ENCODE measurements at places on chromosomes 2 and 18.

- DNase-seq, result no peak
These were observed 342.9 kb downstream of the LRATD1 start for GRCh38 chr2:14975381-14975780.

DNA sequence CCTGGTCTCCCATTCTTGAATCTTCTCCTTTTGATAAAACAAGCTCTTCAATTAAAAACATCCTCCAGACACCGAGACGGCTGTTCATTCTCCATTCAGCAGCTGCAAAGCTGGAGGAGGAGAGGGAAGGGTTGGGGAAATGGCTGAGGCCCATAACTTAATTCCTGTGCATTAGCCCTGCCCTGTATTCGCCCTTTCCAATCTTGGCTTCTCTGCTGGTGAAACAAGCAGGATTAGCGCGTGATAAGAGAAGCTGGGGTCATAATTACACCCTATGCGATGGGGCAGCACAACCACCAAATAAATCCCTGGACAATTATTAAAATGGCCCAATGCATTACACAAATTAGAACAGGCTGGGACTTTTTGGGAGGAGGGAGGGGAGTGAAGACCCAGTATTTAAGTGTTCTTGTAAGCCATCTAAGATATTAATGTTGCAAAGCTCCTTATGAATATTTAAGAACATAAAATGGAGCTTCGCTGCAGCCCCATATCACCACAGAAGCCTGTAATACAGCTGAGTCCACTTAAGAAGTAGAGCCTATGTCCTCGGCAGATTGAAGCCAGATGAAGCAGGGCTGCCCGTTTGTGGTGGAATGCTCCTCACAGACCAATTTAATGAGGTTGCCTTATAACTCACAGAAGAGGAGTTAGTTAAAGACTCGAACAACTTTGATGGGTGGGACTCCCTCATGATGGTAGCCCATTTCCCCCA, 176.6 kb upstream of the SKOR2 start:
- DNase-seq, result no peak

DNA sequence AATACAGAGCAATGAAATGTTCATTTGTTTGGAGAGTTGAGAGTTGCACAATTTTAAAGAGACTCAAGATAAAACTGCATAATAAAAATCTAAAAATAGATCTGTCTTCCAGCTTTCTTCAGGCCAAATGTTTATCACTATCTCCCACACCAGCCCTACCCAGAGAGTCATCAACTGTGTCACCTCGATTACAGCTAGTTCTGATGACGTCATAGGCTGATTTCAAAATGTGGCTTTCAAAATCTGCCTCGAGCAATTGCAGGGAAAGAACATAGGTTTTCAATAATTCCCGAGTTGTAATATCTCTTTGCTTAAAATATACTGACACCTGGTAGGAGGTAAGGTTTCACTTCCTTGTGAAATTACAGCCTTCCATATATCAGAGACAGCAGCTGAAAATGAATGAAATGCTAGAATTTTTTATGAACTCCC, 677.6 kb upstream of the ID2 start:
- peak; percentile 96 for DNase-seq

DNA sequence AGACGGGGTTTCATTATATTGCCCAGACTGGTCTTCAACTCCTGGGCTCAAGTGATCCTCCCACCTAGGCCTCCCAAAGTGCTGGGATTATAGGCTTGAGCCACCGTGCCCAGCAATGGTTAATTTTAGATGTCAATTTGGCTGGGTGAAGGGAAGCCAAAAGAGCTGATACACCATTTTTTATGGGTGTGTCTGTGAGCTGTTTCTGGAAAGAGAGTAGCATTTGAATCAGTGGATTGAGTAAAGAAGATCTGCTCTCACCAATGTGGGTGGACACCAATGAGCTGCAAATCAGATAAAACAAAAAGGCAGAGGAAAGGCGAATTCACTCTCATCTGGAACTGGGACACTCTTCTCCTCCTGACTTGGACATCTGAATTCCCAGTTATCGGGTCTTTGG, 16.1 kb upstream of the TAF4B start:
- DNase-seq, result no peak

GRCh38 chr18:58117786-58118403, 73.9 kb downstream of the NEDD4L start:
- DNase-seq, result peak; percentile 51

DNA sequence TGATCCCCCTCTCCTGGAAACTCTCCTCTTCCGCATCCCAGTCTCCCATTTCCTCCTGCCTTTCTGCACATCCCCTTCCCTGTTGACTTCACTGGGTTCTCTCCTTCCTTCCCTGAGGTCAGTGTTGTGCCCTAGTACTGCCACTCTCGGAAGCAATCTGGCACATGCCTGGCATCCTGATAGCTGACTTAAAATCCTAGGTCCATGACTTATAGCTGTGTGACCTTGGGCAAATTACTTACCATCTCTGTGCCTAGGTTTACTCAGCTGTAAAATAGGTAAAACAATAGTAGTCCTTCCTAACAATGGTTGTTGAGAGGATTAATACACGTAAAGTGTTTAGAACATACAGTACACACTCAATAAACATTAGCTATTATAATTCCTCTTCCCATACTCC, 9.3 kb downstream of the EVA1A start:
- no peak for DNase-seq

DNA sequence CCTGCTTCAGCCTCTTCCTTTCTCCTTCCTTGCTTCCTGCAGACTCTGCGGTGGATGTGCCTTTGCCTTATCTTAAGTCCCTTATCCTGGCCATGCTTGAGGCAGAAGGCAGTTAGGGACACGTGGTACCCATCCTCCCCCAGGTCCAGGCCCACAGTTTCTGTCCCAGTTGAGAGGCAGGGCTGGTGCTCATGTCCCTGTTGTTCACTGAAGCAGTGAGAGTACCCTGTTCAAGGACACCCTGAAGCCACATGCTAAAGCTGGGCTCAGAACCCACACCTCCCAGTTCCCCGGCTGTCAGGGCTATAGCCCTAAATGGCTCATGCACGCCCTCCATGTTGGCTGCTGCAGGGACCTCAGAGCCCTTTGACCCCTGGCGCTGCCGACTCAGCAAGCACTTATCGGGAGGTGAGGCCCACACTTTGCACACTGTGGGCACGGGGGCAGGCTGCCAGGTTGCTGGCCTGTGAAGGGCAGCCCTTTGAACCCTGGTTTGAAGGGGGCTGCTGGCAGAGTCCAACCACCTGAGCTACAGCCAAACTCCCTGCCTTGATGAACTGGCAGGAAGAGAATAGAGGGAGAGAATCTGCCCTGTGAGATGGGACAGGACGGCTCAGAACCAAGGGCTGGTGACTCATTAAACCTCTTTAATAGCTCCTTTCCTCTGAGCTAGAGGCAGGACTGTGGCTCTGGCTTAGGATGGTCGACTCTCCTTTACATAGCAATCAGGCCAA, 6.3 kb downstream of the KHK start:
- no peak for DNase-seq

- no peak for DNase-seq
These were observed 101.7 kb downstream of the KLHL29 start for GRCh38 chr2:23486684-23487075.
